ENCODE measurements at places on chromosomes 1 and 21.

- no peak for DNase-seq
These were observed 156.9 kb upstream of the IGSF21 start for GRCh38 chr1:17950728-17951127.

GRCh38 chr1:209743145-209743482 lies 12.7 kb upstream of the TRAF3IP3 start:
- no peak for DNase-seq

GRCh38 chr1:237732657-237733056 lies 158.1 kb downstream of the ZP4 start:
- DNase-seq = no peak

GRCh38 chr1:184352776-184353175 lies 34.1 kb upstream of the C1orf21 start:
- no peak for DNase-seq

GRCh38 chr1:167710836-167711235 lies 10.9 kb upstream of the MPZL1 start:
- no peak for DNase-seq

- DNase-seq = no peak
These were observed 13.1 kb downstream of the STMN1 start for GRCh38 chr1:25893116-25893515.

- DNase-seq = no peak
These were observed 6.4 kb downstream of the ACTN2 start for GRCh38 chr1:236692742-236693141.

- DNase-seq = no peak
These were observed 28.7 kb upstream of the FAM89A start for GRCh38 chr1:231068762-231069161.

DNA sequence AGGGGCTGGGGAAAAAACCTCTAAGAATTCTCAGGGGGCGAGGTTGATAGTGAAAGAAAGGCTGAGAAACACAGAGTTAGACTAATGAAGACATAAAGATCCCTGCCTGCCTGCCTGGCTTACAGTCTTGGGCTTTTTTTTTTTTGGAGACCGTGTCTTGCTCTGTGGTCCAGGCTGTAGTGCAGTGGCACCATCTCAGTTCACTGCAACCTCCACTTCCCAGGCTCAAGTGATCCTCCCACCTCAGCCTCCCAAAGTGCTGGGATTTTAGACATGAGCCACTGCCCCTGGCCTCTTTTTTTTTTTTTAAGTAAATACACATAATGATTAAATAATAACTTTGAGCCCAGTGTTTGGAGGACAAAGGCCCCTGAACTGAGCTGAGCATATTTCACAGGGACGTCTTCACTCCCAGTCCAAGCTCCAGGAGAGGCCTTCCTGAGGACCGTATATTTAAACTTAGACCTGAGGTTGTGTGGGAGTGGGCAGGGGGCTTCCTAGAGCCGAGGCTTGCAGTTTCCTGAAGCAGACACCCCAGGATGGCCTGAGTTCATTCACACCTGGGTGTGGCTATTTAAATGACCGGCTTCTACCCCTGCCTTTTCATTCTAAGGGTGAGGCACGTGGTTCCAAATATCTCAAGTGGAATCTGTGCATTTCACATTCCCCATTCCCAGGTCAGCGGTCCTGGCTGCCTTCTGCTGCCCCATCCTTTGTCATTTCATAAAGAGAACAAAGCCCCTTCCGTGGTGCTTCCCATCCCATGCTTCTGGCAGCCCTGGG lies 16.0 kb upstream of the EFHD2 start:
- no peak for DNase-seq

DNA sequence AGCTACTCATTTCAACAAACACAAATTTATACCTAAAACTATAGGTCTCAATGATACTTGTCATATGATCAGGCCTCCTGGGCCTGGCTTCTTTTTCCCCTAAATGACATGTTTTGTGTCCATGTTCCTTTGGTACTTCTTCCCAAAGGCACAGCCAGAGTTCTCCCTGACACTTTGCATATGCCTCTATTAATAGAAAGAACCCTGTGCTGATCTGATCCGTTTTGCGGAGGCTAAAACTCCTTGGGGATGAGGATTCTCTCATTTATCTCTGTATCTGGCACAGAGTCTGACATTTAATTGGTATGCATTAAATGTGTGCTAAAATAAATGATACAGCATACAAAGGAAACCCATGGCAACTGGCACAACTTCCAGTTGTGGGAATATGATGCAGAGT lies 11.5 kb downstream of the ATPAF1 start:
- DNase-seq = no peak

GRCh38 chr21:45857761-45858160 lies 123.8 kb upstream of the COL6A1 start:
- no peak for DNase-seq

- no peak for DNase-seq
These were observed 1.4 kb upstream of the RGS2 start for GRCh38 chr1:192807211-192808162.

- DNase-seq = no peak
These were observed 67.9 kb upstream of the ZNF326 start for GRCh38 chr1:89927049-89927448.

DNA sequence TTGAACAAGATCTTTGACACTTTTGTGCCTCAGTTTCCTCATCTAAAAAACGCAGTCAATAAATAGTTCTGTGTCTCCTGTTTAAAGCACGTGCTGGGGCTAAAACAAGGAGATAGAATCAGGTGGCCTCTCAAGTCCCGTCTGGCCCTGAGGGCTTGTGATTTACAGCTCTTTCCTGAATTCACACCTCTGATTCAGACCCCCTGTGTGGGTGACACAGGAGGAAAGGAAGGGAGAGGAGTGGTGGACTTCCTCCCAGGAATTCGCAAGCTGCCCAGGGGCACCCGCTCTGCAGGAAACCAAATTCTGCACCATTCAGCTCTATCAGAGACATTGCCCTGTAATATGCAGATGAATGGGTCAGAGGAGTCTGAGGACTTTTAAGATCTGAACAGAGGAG lies 5.2 kb upstream of the PRR9 start:
- DNase-seq = no peak

DNA sequence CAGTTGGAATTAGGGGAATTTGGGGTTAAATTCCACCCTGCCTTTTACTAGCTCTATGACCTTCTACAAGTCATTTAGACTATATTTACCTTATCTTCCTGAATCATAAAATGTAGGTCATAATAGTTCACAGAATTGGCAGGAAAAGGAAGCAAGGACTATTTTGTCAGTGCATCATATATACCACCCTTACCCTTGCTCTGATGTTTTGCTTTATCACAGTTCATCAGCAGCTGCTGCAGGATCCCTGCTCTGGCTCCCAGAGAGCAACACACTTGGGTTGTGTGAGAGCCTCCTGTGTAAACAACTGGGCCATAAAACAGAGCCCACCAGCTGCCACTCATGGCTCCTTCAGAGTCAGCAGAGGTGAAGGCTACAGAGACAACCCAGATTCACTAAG lies 631.6 kb upstream of the CAMK1G start:
- DNase-seq = no peak

DNA sequence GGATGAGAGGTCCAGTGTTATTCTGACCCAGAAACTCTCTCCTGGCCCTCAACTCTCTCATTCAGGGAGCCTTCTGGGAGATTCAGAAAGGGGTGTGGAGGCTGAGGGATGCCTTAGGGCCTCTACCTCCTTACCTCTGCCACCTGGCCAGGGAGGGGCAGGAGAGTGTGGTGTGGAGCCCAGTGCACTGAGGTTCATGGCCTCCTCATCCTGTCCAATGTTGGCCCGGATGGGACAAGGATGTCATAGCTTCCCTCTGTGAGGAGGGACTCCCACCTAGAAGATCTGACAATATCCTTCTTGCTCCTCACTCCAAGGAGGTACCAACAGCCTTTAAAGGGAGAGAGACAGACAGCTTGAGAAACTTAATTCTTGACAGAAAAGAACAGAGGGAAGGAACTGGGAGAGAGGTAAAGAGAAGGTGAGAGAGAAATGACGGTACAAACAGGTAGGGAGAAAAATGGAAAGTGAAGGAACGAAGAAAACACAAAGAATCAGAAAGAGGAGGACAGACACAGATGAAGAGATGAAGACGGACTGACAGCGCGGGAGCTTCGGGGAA lies 779 bp downstream of the BEND5 start:
- DNase-seq = no peak

GRCh38 chr1:52364235-52364839 lies 1.7 kb downstream of the CC2D1B start:
- DNase-seq = no peak

Data from GM12878 (cell line).